HS-27A (cell line): ENCODE measurements at places on chromosomes 13 and 19.

GRCh38 chr13:113656003-113656588 is 1.9 kb downstream of the ATP4B start:
- no peak for DNase-seq

DNA sequence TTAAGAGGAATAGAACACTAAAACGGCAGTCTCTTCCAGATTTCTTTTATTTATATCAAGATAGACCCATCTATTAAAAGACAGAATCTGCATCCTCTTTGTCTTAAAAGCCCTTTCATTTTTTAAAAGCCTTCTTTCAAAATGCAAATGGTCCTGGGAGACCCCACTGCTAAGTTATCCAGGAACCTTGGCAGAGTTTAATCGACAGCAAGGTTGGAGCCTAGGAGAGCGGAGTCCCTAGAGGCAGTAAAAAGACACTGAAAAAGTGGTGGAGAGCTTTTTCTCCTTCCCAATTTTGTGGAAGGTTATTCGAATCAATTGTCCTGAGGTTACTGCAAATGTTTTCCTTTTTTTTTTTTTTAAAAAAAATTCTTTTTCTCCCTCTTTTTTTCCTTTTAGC is 294.7 kb downstream of the NALCN start:
- DNase-seq: no peak

- DNase-seq: no peak
Measured at GRCh38 chr13:75789451-75790197, 153.5 kb downstream of the LMO7 start.

DNA sequence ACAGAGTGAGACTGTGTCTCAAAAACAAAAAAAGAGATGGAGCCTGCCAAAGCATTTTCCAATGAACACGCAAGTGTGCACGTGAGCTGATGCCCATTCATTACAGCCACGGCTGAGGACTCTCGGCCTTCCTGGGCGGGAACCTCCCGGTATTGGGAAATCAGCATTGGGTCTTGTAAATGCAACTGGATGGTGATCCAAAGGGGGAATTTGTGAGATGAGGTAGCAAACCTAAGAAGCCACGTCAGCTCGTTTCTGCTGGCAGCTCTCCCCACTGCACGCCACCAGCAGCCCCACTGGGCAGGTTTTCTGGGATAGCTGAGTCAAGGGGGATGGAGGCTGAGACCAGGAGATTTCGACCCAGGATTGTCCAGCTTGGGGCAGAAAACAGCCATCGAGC is 11.5 kb downstream of the C13orf46 start:
- DNase-seq: no peak

DNA sequence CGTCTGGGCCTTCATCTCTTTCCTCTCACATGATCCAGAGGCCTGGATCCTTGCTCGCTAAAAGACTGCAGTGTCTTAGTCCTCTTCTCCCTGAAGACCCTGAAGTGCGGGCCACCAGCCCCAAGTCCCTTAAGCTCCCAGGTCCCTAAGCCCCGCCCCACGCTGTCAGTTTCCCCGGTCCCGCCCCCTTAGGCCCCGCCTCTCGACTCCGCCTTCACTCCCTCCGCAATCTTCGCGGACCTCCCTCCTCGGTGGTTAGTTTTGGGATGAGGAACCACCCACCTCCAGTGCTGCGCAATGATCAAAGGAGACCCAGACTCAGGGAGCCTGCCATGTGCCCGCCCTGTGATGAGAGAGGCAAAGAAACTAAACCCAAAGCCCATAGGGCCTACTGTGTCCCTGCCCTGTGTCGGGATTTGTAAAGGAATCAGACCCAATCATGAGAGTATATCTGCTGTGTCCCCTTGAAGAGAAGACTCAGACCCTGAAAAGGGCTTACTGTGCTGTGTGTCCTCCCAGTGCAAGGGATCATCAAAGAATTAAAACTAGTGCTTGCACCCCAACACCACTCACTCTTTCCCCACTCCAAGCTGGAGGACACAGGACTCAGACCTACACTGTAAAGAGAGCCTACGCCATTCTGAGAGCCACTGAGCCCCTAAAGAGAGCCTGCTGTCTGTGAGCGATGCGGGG is 3.0 kb upstream of the COX6B1 start:
- no peak for DNase-seq

DNA sequence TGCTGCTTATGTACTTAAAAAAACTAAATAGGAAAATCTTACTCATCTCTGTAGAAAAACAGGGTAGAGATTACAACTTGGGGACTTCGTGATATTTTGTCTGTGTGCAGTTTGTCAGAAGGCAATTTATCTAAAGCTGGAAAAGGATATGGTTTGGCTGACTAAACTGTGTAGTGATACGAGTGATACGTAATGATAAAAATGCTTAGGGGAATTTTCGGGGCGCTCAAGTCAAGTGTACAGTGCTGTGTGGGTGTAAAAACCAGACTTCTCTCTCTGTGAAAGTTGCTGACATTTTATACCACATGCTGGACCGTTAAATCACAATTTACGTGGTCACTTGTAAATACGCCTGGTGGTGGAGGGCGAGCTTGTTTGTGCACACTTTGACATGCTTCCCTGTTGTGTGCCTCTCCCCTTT is 221.7 kb downstream of the KCNRG start:
- no peak for DNase-seq

DNA sequence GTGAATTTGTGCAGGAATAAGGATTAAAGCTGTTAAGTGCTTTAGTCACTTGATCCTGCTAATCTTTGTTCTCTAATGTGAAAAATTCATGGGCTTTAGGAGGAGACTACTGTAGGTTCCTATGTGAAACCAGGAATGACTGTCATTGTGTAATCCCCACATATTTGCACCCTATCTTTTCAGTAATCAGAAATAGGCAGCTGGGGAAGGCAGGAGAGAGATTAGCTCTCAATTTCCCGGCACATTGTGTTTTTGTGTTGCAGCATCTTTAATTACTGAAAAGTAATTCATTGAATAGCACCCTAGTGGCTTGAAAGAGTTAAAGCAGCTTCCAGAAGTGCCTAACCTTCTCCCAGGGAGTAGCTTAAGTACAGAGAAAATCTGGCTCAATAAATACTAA is 282.9 kb downstream of the OLFM4 start:
- DNase-seq: no peak

DNA sequence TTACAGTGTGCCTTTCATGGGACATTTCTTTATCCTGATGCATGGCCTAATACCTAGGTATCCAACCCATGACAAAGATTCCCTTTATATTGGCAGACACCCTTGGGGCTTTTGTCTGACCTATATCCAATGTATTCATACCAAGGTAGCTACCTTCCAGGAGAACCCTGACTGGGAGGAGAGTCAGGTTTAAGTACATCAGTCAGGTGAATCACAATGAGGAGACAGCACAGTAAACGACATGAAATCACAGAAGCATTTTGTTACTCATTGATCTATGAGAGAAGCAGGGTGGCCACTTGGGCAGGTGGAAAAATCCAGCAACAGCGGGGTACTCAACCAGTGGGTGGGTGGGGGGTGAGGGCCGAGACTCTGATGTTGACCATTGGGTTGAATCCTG is 527.4 kb upstream of the ATXN8OS start:
- no peak for DNase-seq

GRCh38 chr19:35704218-35704617 is at the start of gene ZBTB32:
TSS of gene ZBTB32 (plus strand) at chr19:35704558. CDS start at chr19:35714627, 10,069 bp downstream.
- no peak for DNase-seq

DNA sequence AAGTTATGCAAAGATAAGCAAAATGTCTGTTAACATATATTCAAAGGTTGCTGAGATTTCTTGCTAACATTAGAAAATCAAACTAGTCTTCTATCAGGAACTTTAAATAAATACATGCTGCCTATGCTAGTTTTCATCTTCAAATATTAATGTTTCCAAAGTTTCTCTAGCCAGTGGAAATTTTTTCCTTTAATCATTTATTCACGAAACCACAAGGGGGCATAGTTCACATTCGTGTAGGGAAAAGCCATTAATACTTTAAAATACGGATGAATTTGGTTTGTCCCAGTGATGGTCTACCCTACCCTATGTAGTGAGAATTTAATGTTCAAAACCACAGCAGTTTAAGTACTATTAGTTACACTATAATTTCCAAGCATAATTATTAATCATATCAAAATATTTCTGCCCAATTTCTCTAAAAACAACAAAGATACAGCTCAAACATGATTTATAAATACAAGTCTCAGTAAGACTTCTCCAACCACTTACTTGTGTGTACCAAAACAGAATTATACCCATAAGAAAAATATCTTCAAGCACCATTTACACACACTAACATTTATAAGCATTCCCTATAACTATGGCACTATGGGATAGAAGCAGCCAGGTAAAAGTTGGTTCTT is 16.2 kb downstream of the NUFIP1 start:
- DNase-seq: no peak

DNA sequence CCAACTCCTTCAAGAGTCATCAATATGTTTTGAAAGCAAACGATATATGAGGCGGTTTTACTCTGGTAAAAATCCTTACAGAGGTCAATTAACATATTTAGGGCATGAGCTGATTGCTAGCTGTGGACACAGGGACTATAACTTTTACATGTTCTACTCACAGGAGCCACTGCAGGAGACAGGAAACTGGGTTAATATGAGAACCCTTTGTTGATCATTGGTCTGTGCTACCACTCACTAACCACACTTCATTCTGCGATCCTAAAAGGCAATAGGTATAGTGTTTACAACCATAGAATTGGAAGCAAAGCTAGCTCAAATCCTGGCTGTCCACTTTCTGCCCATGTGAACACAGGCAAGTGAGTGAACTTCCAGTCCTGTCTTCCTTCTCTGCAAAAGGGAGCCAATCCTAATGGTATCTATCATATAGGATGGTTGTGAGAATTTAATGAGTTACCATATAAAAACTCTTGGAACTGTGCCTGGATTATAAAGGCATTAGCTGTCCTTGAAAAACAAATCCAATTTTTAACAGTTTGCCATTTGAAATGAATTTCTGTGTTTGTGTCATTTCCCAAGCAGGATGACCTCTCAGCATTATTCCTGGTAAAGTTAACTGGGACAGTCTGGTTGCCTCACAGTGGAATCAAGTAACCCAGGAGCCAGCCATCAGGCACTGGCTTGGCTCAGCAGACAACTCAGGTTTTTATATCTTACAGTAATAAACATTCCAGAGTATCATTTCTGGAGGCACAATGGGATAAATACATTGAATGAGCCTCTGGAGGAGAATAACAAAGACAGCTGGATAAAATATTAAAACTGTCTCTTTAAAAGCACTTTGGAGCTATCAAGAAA is 29.8 kb upstream of the RAP2A start:
- no peak for DNase-seq

- no peak for DNase-seq
Measured at GRCh38 chr19:5171711-5172110, 168.9 kb downstream of the PTPRS start.

DNA sequence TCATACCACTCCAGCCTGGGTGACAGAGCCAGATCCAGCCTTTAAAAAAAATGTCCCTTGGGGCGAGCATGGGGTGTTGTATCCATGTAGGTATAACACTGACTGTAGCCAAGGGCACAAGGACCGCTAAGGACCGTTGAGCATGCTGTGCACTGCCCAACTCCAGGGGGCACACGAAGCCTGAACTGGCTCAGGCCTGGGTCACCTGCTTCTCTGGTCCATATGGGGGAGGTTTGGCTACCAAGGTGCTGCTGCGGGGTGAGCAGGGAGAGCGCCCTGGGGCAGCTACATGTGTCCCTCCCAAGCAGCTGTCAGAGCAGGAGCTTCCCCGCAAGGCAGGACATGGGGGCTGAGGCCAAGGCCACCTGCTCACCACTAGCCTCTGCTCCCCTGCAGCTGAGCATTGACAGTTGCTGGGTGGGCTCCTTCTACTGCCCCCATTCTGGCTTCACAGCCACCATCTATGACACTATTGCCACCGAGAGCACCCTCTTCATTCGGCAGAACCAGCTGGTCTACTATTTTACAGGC is 16.3 kb downstream of the CATSPERG start:
- no peak for DNase-seq

DNA sequence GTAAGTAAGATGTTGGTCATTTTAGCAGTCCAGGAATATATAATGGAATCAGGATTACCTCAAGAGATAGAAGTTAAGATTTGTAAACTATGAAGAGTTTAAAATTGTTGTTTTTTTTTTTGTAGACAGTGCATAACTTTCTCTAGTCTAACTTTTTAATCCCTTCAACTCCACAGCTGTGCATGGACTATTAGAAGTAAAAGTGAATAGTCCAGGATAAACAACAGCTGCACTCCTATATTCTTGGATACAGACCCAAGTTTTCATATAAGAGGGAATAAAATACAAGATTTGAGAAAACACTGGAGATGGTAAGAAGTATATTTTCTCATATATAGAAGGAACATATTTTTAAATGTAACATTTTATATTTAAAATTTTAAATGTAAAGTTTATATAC is 1509.9 kb downstream of the SLITRK5 start:
- no peak for DNase-seq

- DNase-seq: no peak
Measured at GRCh38 chr19:15320116-15320515, 12.2 kb downstream of the BRD4 start.

GRCh38 chr13:108176685-108177274 is 38.6 kb downstream of the LIG4 start:
- no peak for DNase-seq

- no peak for DNase-seq
Measured at GRCh38 chr19:11088506-11089253, 583 bp upstream of the LDLR start.

- DNase-seq: no peak
Measured at GRCh38 chr13:88472316-88472715, 801.1 kb downstream of the SLITRK5 start.

DNA sequence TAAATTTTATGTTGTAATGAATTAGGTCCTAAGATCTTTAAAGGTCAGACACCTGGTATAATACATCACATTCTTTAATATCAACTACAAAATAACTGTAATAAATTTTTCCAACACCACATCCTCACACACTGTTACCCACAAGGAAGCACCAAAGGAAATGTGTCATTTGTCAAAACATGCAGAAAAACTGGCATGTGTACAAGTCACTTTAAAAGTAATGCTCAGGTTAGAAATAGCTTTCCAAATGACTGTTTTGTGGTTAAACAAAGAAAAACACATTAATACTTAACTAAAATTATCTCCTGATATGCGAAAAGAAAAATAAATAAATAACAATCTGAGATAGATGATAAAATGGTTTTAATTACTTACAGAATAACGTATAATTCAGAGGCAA is 74.7 kb downstream of the MZT1 start:
- DNase-seq: no peak

DNA sequence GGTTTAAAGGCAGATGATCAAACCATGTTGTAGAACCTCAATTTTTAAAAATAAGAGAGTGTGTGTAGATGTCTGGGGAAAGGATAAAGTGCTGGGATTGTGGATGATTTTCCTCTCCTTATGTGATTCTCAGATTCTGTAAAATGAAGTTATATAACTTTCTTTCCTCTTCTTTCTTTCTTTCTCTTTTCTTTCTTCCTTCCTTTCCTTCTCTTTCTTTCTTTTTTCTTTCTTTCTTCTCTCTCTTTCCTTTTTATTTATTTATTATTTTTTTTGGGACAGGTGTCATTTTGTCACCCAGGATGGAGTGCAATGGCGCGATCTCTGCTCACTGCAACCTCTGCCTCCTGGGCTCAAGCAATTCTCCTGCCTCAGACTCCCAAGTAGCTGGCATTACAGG is 82.6 kb downstream of the GADD45B start:
- no peak for DNase-seq
